Effector CD8-positive, alpha-beta T cell (primary cell): ENCODE measurements at places on chromosomes 5 and 9.

DNA sequence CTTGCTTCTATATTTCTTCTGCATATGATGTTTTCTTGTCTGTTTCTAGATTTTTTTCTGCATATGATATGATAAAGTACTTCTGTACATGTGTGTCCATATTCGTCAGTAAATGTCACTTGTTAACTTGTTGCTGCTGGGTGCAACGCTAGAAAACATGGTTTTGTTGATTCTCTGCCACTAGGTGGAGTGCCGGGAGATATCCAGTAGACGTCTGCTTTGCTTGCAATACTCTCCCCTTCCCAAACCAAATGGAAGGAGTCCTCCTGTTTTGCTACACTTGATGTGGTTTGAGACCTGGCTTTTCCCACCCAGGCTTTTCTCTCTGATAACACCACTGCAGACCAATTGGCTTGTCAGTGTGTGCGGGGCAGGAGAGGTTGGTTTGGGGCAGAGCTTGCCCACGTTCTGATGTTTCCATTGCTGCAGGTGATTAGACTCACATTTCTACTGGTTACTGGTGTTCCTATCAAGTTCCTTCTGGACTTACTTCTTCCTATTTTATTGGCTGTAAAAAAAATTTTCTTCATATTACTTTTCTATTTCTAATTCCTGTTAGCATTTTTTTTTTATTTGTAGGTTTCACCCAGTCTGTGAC is 900.0 kb upstream of the CDH10 start:
- DNase-seq, result no peak

- no peak for DNase-seq
These were observed 214.3 kb downstream of the AGTPBP1 start for GRCh38 chr9:85527331-85528020.

DNA sequence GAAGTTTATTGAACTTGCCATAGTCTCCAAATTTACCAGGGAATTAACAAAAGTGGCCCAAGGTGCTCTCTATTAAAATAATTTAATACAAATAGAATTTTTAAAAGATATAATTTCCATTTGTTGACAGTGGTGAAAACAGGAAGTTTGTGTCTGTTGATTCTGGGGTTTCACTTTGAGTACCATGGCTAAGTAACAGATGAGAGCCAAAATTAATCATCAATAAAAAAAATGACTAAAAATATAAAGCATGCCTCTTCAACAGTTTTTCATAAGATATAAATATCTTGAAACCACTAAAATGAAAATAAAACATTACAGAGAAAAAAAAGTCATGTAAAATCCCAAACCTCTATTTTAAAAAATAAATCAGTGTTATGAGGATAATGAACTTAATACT is 49.8 kb downstream of the SGCD start:
- no peak for DNase-seq

GRCh38 chr5:168950241-168950951 is 350.5 kb downstream of the SLIT3 start:
- no peak for DNase-seq

DNA sequence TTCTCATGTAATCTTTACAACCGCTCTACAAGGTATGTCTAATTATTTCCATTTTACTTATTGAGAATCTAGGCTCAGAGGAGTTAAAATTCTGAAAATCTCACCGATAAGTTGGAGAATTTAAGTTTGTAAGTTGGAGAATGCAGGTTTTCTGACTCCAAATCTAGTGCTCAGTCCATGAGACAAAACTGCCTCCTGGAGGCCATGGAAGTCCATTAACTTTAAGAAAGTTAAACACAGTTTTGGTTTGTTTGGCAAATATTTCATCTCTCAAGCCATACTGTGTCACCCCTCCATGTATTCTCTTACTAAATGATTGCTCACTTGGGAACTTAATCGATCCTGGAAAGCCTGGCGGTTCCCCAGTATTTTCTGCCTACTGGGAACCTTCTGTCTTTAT is 52.6 kb downstream of the INIP start:
- DNase-seq, result no peak

DNA sequence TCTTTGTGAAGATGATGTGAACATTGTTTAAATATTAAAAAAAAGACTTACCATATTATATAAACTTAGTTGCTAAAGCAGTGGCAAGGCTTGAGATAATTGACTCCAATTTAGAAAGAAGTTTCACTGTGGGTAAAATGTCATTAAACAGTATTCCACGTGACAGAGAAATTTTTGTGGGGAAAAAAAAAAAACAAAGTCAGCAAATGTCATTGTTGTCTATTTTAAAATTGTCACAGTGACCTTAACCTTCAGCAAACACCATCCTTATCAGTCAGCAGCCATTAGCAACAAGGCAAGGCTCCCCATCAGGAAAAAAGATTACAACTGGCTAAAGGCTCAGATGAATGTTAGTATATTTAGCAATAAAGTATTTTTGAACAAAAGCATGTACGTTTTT is 99.3 kb upstream of the CDH18 start:
- no peak for DNase-seq
